Neural progenitor cell (in vitro differentiated cells): ENCODE measurements at places on chromosomes 11 and 22.

DNA sequence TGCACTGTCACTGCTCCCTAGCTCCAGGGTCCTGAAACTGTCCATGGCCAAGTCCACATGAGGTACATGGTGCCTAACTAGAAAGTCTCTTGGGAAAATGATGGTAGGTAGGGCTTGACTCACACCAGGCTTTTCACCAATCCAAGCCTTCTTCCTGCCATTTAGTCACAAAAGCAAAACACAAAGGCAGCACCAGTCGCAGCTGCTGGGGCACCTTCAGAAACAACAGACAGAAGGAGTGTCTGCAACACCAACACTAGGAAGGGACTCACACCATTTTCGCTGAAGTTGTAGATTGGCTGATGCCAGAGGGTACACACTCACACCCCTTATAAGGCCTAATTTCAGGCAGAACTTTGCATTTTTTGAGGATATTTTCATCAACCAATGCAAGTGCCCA, 55.7 kb downstream of the SYTL2 start:
- no peak for DNase-seq

DNA sequence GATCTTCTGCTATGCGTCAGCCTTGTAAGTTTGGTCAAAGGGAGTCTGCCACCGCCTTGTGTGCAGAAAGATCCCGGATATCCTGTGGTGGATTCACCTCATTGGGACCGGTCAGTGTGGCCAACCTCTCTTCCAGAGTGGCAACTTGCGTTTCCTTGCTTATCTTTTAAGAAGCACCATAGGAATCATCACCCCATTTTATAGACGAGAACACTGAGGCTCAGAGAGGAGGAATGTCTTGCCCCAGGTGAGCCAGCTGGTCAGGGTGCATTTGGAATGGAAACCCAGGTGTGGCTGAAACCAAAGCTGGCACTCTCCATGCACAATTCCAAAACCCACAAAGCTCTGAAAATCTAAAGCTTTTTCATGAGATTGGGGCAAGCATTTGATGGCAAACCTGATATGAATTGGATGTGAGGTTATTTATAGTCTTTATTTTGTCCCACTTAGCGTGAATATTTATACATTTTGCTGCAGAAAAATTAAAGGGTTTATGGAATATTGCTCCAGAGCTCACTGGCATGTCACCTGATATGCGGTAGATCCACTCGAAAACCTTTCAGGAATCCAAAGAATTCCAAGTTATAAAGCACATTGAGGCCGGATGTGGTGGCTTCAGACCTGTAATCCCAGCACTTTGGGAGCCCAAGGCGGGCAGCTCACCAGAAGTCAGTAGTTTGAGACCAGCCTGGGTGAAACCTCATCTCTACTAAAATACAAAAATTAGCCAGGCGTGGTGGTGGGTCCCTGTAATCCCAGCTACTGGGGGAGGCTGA, 12.1 kb upstream of the EIF3D start:
- no peak for DNase-seq

DNA sequence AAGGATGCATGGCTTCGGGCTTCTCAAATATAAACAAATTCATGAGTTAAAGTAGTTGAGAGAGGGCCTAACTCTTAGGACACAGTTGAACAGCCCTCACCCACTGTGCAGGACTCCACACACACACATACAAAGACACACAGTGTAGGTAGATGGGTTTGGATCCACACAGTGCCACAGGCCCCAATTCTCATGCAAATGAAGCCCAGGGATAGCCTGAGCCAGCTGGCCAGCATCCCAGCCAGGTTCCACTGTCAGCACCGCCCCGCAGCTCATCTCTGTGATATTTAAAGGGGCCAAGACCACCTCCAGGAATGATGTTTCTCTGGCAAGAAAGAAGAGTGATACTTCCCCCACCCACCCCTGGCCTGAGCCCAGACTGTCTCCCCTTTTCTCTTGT, 11.7 kb downstream of the SLC35C1 start:
- DNase-seq, result peak; percentile 63

- DNase-seq, result peak; percentile 79
These were observed 383.7 kb downstream of the TMEM135 start for GRCh38 chr11:87421422-87421821.

GRCh38 chr11:111642542-111642941, 40.3 kb downstream of the SIK2 start:
- DNase-seq, result no peak

- DNase-seq, result no peak
These were observed 267.2 kb upstream of the MTNR1B start for GRCh38 chr11:92702037-92702804.

DNA sequence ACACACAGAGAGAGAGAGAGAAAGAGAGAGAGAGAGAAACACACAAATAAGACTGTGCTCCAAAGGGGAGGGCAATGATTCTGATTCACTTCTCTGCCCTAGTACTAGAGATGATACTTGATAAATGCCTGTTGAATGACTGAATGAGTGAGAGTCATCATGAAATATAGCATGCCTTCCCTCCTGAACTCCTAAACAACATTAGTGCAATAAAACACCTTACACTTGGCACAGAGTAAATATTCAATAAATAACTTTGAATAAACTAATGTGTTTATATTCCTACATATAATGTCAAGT, 511.2 kb upstream of the RAG2 start:
- DNase-seq, result no peak

DNA sequence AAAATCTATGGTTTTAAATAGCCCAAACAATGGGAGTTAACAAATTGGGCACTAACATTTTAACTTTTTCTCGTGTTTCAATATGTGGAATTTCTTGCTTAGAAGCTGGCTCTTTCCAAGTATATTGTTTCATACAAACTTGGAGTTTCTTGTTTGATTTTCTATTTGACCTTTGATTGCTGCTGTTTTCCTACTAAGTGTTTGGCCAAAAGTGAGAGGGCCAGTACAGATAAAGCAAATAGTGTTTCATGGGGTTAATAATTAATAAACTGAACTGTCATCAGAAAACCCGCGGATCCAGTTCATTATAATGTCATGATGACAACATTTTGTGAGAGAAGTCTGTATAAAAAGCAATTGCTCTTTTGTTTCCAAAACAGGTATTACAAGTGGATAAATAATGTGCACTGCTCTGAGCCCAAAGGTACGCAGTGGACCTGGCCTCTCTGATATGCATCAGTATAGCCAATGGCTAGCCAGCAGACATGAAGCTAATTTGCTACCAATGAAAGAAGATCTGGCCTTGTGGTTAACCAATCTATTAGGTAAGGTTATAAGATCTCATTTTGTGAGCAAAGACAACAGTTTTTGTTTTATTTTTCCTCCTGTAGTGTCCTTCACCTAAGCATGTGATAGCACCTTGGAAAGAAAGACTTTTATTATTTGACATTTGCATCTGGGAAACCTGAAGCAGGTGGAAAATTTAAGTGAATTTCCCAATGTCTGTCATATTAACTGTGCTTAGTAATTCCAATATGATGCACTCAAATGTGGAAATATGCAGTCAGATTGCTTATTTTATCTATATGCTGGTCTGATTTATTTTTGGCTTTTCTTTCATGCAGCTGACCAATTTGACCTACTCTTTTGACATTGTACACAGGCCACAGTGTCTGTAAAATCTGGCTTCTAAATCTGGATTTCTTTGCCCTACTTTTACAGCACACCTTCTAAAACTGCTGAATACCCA, 8.3 kb downstream of the GAS2 start:
- DNase-seq, result no peak

- peak; percentile 70 for DNase-seq
These were observed 44.9 kb upstream of the EIF3D start for GRCh38 chr22:36573815-36574363.

GRCh38 chr11:12177739-12178338, 67.4 kb downstream of the MICAL2 start:
- no peak for DNase-seq

DNA sequence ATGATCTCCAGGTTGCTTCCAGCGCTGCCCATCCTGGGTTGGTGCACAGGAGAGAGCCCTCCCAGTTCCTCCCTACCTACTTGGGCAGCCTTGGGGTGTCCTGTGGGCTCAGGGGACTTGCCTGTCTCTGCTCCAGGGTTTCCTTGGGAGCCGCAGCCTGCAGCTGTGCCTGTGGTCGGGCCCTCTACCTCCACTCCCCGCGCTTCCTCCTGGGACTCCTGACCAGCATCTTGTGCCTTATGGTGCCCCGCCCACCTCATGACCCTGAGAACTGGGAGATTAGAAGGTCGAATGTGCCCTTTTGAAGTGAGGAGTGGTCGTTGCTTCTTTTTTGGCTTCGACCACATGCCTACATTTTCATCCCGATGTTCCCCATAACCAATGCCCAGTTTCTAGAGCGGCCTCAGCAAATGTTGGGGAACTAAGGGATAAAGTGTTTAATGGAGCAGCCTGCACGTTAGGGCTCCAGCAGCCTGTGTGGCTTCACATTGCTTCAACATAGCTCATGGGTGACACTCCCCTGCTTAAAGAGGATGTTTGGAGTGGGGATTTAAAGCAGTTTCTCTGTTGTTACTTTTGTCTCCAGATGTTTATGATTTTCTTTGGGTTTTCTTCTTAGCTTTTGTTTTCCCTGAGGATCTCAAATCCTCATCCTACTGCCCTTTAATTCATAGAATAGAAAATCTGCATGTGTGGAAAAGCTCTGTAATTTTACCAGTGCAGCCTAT, 248.8 kb downstream of the TBC1D22A start:
- DNase-seq, result no peak

DNA sequence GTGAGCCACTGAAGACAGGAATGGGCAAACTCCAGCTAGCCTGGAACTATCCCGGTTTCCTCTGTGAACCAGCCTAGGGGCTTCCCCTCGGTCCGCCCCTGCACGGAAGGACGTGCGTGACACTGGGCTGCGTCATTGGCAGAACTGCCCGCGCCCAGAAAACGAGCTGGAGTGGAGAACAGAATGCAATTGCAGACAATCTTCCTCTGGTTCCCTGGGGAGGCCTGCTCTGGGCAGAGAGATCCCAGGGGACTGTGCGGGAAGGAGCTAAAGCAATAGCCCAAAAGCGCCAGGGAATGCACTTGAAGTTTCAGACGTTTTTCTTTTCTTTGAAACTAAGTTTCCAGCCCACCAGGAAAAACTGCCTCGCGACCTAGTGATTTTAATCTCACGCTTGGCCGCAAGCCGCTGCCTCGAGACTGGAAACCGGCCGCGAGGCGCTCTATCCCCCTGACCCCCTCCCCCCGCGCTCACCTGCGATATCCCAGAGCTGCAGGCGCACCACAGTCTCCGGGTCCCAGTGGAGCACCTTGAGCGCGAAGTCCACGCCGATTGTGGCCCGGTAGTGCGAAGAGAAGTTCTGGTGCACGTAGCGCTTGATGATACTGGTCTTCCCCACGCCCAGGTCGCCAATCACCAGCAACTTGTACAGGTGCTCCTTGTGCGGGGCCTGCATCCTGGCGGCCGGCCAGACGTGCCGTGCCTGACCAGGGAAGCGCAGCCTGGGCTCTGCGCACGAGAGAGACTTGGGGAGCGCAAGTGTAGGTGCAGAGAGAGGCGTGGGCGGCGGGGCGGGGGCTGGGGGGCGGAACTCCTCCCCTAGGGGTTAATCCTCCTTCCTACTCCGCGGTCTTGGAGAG, at the start of gene RAB38:
RAB38 (minus strand) TSS at position 735 of the 860 bp plus-strand sequence; CDS start at position 676, 59 bp downstream.
- DNase-seq, result peak; percentile 80
